NCI-H748 treated with DMSO at 0.1 percent for 48 hours (cell line): ENCODE measurements at places on chromosomes 7 and 10.

DNA sequence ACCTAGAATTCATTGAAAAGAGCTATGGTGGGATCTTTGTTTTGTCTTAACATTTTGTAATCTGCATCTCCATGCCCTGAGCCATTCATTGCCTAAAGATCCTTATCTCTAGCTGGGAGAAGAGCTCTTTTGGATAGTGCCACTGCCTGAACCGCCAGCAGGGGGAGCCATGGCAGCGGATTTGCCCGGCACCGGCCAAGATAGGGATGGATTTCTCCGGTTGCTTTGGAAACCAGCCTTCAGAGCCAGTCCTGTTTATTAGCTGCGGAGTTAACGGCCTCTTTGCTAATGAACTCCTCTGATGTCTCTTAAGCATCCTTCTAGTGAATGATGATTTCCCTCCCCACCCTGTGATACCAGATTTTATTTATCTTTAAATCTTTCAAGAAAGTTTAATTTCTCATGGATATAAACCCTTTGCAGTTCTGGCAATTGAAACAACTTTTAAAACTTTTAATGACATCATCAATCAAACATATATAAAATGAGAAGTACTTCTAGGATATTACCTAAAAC, 58.2 kb upstream of the LYZL2 start:
- DNase-seq: peak; percentile 36

DNA sequence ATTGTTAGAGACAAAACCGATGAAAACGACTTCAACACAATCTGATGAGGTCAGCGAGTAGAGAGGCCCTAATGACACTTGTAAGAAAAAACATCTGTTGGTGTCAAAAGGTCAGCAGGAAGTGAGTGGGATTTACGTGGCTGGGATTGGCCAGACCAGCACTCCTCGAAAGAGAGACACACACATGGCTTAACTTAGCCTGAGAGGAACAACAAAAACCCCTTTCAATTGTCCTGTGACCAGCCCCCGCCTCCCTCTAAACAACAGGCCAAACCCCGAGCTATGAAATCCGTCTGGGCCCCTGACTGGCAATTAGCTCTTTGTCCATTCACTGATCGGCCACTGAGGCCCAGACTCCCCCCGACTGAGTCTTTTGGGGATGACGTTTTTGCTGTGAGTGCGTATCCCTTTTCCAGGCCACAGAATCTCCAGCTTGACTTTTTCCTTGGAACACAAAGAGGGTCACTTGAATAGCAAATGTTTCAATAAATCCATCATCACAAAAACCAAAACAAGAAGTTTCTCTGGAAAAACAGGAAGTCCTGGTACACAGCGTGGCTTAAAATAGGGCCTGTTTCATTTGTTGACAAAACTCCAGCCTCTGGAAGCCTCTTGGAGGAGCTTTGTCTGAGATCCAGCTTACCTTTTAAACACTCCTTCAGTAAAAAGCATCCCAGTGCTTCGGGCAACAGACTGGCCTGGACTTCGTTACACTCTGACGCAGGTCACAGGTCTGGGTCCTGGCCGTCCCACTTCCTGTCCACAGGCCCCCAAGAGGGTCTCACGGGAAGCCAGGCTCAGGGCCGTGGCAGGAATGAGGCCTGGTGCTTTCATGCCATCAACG, 103.0 kb downstream of the CTBP2 start:
- DNase-seq: no peak

GRCh38 chr7:105712877-105713276, 131.6 kb upstream of the EFCAB10 start:
- no peak for DNase-seq

GRCh38 chr10:14889318-14889717, 10.7 kb downstream of the SUV39H2 start:
- DNase-seq: no peak

DNA sequence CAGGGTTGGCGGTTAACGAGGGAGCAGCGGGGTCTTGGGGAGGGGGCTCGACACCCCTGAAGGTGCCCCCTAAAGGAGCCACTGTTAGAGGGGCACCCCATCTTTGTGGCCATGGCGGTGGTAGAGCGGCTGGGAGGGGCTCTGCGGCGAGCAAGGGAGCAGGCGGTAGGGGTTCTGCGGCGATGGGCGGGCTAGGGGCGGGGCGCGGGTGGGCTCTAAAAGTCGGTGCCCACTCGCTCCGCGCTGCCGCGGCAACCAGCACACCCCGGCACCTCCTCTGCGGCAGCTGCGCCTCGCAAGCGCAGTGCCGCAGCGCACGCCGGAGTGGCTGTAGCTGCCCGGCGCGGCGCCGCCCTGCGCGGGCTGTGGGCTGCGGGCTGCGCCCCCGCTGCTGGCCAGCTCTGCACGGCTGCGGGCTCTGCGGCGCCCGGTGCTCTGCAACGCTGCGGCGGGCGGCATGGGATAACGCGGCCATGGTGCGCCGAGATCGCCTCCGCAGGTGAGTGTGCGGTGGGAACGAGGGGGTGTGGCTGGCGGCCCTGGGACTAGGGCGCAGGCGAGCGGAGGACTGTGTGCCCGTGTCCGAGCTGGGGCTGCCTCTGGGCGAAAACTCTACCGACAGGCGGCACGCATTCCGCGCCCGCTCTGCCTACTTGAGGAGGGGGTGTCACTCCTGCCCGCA, at the start of gene MEST:
MEST (plus strand) TSS at position 245 of the 682 bp plus-strand sequence; CDS start at position 474, 229 bp downstream.
- DNase-seq: no peak

DNA sequence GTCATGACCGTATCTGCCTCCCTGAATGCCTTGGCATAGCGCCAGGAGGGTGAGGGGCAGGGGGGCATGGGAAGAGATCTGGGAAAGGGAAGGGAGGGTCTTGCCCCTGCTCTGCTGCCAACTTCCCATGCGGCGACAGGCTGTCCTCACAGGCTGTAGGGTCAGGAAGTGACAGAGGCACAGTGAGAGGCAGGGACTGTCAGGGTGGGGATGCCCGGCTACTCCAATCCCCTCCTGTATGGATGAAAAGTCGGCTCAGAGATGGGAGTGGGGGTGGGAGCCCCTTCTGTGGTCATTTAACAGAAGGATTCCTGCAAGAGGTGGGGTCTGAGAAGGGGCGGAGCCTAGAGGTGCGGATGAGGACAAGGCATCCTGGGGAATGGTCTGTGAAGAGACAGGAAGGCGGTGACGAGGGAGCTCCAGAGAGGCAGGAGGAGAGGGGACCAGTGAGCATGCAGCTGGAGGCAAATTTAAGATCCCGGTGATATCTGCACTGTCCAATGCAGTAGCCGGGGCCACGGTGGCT, 20.8 kb upstream of the UNC5B start:
- DNase-seq: no peak

- no peak for DNase-seq
These were observed 91.7 kb downstream of the PTPRE start for GRCh38 chr10:127998501-127999144.

DNA sequence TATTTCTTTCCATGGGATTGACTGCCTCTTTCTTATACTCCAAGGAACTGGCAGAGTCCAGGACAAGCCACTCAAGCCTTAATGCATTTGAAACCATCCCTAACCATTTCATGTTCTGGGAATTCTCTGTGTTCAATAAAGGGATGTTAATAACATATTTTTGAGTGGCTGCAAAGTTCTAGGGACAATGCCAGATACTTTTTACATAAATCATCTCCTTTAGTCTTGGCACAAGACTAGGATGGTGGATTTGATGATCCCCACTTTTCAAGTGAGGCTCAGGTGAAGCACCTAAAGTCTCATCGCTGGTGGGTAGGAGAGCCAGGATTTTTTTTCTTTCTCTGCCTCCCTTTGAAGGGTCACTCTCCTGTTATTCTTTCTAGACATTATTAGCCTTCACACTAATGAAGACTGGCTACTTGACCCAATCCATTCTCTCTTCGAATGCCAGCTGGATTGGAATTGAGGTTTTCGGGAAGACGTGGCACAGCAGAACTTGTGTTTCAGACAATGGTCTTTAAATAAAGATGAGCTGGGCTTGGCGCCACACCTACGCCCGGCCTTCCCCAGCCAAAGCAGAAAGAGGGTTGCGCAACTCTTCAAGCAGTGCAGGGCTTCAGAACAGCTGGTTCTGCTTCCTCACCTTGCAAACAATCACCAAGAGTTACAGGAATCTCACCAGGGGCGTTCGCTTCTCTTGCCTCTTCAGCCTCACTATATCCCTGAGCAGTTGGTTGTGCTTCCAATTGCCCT, 73.8 kb upstream of the BMPER start:
- DNase-seq: no peak

- no peak for DNase-seq
These were observed 99.9 kb downstream of the GPR26 start for GRCh38 chr10:123766012-123766411.

DNA sequence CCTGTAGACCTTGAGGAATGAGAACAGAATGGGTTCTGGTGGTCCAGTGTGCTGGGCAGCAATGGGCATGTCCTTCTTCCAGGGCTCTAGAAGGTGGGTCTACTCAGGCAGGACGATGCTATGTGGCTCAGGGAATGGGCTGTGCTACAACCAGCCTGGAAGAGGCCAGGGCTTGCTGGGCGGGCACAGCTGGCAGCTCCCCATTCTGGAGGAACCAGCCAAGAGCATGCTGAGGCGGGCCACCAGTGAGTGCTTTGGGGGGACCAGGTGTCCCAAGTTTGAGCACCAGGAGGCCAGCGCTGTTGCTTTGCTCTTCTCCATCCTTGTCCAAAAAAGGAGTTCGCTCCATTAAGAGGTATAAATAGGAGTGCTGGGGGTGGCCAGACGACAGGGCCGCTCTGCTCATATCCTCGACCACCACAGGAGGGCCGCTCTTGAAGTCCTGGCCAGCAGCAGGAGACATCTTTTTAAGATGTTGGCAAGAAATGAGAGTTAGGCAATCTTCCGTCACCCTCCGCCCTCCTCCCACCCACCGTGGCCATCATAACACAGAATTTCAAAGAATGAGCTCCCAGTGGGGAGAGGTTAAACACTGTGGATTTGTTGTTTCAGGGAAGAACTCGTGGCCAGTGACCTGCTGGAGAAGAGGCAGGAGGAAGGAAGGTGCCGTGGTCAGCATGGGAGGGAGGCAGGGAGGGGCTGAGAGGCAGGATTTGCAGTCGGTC, 141.3 kb downstream of the GRK5 start:
- DNase-seq: no peak

GRCh38 chr7:42511027-42511426, 274.0 kb upstream of the GLI3 start:
- DNase-seq: no peak

DNA sequence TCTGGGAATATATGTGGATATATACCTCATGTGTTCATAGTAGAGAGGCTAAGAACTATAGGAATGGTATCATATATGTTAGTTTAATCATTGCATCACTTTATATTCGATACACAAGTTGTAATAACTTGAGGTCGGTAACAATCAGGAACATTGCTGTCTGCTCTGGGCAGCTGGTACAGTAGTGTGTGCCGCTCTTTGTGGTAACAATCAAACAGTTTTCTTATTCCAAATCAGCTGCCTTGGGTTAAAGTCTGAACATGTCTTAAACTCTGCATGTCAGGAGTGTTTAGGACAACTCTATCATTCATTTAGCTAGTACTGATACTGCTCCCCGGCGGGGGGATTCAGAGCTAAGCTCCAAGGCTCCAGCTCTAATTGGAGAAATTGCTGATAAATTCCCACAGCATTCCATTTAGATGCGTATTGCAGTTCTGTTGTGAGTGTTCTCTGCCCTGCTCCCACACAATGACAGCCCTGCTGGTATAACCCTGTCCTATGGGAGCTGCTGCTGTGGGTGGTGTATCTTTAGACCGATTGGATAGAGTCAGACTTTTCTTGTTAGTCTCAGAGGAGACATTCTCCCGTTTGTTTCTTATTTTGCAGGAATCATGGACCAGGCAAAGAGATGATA, 707.5 kb upstream of the FZD8 start:
- no peak for DNase-seq

GRCh38 chr7:2757361-2757903, 69.4 kb downstream of the AMZ1 start:
- DNase-seq: no peak

- DNase-seq: no peak
These were observed 923.0 kb upstream of the CELF2 start for GRCh38 chr10:10094691-10095090.

DNA sequence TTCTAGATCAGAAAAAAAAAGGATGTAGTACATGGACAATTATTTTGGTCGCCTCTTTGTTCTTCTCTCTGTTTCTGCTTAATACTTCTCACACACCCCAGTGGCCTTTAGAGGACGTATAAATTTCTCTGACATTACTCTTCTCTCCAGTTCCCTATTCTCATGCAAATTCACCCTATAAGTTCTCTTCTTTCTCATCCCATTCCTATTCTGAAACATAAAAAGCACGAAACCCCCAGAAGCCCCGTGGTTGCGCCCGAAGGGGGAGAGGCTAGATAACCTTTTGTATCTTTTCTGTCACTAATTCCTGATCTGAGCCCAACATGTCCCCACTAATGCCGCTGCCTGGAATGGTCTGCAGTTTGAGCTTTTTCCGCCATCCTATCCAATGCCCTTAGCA, 136.9 kb downstream of the SKIDA1 start:
- no peak for DNase-seq

DNA sequence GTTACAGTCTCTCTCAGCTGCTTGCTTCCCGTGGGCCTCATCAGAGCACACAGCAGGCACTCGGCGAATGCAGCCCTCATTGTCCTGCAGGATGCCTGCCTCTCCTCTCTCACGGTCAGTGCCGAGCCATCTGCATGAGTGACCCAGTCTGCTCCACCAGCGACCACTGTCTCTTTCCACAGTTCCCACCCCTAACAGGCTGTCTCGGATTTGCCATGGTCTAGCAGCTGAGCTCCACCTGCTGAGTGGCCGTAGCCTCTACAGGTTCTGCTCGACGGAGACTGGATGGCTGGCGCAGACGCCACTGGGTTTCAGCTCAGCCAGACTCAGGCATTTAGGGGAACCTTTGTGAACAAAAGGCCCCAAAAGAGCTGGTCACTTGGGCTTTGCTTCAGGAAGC, 209.4 kb upstream of the FOXK1 start:
- no peak for DNase-seq

DNA sequence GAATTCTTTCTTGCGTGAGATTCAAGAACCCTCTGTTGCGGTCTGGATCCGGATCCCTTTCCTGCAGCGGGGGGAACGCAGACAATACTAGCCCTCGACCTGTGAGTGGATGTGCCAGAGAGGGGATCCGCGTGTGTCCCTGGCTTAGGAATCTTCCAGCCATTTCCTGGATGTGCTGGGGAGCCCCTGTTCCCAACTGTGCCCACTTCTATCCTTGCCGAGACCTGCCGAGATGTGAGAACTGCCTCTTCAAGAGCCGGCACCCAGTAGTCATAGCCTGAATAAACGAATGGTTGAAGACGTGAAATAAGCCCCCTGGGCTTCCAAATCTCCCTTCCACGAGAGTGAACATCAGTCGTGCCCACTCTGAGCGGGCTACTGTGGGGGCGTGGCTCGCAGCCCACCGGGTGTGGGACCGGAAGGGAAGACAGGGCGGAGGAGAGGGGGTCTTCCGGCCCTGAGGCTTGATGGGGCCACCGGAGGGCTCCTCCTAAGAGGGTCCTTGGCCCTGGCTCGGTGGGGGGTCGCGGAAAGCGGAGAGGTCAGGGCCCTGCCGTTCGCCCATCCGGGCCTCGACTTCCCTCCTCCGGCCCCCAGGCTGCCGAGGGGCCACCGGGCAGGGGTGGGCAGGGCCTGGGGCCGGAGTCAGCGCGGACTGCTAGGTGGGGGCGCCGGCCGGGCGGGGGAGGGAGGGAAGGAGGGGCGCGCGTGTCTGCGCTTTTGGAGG, 1.3 kb upstream of the CCDC136 start:
- DNase-seq: no peak
